Activated CD4-positive, alpha-beta T cell treated with anti-CD3 and anti-CD28 coated beads, Interleukin-2, amount 10 ng/mL, durations not matched to agents 7 days and 5 days (primary cell): ENCODE measurements at places on chromosomes 7 and 10. TPM values are rescaled to one million over a fixed set of nuclear protein-coding genes. Genes with fewer than 3 reads are reported as not detected.
A peak's percentile ranks its signal among the peaks of the same experiment; 100 is the strongest.

- peak overlapping the region; percentile 19 for H3K27ac ChIP-seq
- no peaks in the 10 kb centered on the region for H3K36me3 ChIP-seq
- no peak for DNase-seq
- no peak overlapping the region for H3K4me3 ChIP-seq
- H3K4me1 ChIP-seq = no peaks in the 10 kb centered on the region
Observed at GRCh38 chr10:124249196-124249595, 155.8 kb upstream of the CHST15 start.

GRCh38 chr10:34576797-34577196, 238.3 kb downstream of the PARD3 start:
- H3K36me3 ChIP-seq = no peaks in the 10 kb centered on the region
- H3K4me1 ChIP-seq = no peaks in the 10 kb centered on the region
- no peak overlapping the region for H3K4me3 ChIP-seq
- no peaks in the 10 kb centered on the region for H3K27me3 ChIP-seq
- no peak for DNase-seq
- H3K27ac ChIP-seq = no peak overlapping the region

DNA sequence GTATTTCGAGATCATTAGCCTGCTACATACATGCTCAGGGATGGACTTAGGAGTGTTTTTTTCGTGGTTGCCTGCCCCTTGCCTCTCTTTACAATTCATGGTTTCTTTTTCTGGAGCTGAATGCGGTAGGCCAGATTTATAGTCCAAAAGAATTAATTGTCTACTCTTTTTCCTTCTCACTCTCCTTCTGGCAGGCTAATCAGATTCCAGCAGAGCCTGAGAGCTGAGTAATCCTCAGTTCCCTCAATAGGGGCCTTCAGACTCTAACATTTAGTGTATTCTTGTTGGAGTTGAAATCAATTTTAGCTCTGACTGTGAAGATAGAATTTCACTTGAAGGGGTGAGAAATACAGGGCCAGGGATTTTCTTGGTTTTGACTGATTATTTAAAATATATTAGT, 16.4 kb downstream of the SORCS3 start:
- peaks cover 12% of the 10 kb centered on the region for H3K27me3 ChIP-seq
- no peaks in the 10 kb centered on the region for H3K4me1 ChIP-seq
- no peak for DNase-seq

- H3K4me3 ChIP-seq = no peak overlapping the region
- H3K27me3 ChIP-seq = no peaks in the 10 kb centered on the region
Observed at GRCh38 chr10:69406302-69406811, 10.4 kb downstream of the TACR2 start.

DNA sequence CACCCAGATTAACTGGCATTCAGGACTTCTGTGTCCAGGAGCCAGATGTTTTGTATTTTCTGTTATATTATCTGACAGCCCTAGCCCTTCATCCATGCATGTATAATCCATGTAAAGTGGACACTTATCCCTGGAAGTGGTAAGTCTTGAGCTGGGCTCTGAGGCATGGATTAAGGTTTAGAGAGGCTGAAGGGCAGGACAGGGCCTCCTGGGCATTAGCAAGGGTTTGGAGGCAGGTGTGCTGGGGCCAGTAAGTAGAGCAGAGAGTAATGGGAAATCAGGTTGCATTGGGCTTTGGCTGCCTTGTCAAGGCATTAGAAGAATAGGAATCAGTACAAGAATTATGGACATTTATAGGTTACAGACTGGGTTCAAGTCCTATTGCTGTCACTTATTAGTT, 138.0 kb downstream of the DYNC1I1 start:
- no peaks in the 10 kb centered on the region for H3K4me1 ChIP-seq
- H3K27ac ChIP-seq = no peak overlapping the region
- H3K4me3 ChIP-seq = no peak overlapping the region
- H3K27me3 ChIP-seq = peaks cover 20% of the 10 kb centered on the region
- DNase-seq = no peak

GRCh38 chr10:125095776-125096175, 64.6 kb downstream of the CTBP2 start:
- H3K36me3 ChIP-seq = no peaks in the 10 kb centered on the region
- peaks cover 2% of the 10 kb centered on the region for H3K27me3 ChIP-seq
- DNase-seq = no peak
- no peak overlapping the region for H3K4me3 ChIP-seq
- no peak overlapping the region for H3K27ac ChIP-seq
- H3K4me1 ChIP-seq = no peaks in the 10 kb centered on the region

- no peaks in the 10 kb centered on the region for H3K4me1 ChIP-seq
- H3K36me3 ChIP-seq = no peaks in the 10 kb centered on the region
- no peak overlapping the region for H3K4me3 ChIP-seq
- H3K27me3 ChIP-seq = no peaks in the 10 kb centered on the region
Observed at GRCh38 chr7:15323550-15323949, 238.3 kb downstream of the AGMO start.

- peaks cover 34% of the 10 kb centered on the region for H3K36me3 ChIP-seq
- DNase-seq = no peak
- no peak overlapping the region for H3K4me3 ChIP-seq
- H3K27ac ChIP-seq = peak overlapping the region; percentile 41
- H3K4me1 ChIP-seq = peaks cover 17% of the 10 kb centered on the region
Observed at GRCh38 chr10:119360181-119360921, 153.0 kb downstream of the GRK5 start.

GRCh38 chr10:61903928-61904344, 2.4 kb downstream of the ARID5B start:
- no peaks in the 10 kb centered on the region for H3K27me3 ChIP-seq
- H3K4me3 ChIP-seq = peak overlapping the region; percentile 97
- H3K4me1 ChIP-seq = peaks cover 43% of the 10 kb centered on the region
- H3K27ac ChIP-seq = peak overlapping the region; percentile 100
- no peak for DNase-seq

DNA sequence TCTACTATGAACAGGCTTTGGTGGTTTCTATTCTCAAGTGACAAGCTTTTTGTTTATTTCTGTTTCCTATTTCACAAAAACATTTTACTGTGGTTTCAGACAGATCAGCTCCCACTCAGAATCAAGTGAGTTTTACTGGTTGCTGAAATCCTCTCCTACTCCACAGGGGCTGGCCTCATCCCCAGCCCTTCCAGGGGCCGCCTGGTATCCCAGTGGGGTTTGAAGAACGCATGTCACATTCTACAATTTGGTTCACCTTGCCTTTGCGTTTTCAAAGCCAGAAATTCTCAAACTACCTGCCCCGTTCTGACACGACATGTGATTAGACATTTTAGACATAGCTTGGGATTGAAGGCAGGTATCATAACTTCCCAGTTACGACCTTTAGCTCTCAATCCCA, 160.9 kb upstream of the AGK start:
- no peaks in the 10 kb centered on the region for H3K4me1 ChIP-seq
- H3K4me3 ChIP-seq = no peak overlapping the region
- DNase-seq = no peak
- no peaks in the 10 kb centered on the region for H3K27me3 ChIP-seq
- H3K36me3 ChIP-seq = no peaks in the 10 kb centered on the region
- no peak overlapping the region for H3K27ac ChIP-seq

GRCh38 chr7:140402178-140402835, 1.6 kb upstream of the RAB19 start:
- peaks cover 6% of the 10 kb centered on the region for H3K36me3 ChIP-seq
- no peak for DNase-seq
- peaks cover 49% of the 10 kb centered on the region for H3K4me1 ChIP-seq
- peak overlapping the region; percentile 92 for H3K4me3 ChIP-seq

DNA sequence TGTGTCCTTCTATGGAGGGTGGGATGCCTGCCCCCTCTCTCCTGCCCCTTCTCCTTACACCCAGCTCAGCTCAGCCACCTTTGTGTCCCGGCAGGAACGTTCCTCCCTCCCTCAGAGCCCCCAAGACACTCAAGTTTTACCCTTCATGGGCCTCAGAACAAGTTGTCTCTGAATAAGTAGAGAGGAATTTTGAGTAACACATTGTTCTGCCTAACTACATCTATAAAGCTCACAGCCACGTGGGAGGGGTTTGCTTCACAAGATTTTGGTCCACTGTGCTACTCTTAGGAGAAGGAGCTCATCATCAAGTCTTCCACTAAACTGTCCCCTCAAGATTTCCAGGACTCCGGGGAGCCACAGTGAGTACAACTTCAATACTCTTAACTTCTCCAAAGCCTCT, 51.6 kb upstream of the ZNF32 start:
- no peaks in the 10 kb centered on the region for H3K36me3 ChIP-seq
- H3K4me3 ChIP-seq = no peak overlapping the region
- no peak for DNase-seq
- H3K4me1 ChIP-seq = no peaks in the 10 kb centered on the region
- H3K27me3 ChIP-seq = no peaks in the 10 kb centered on the region

- DNase-seq = no peak
- H3K4me1 ChIP-seq = no peaks in the 10 kb centered on the region
- no peak overlapping the region for H3K4me3 ChIP-seq
- no peaks in the 10 kb centered on the region for H3K36me3 ChIP-seq
Observed at GRCh38 chr7:88280801-88281200, 25.9 kb downstream of the STEAP4 start.

GRCh38 chr7:101820703-101821102, 3.3 kb downstream of the CUX1 start:
- no peak overlapping the region for H3K4me3 ChIP-seq
- H3K36me3 ChIP-seq = no peaks in the 10 kb centered on the region
- H3K27ac ChIP-seq = no peak overlapping the region
- peaks cover 15% of the 10 kb centered on the region for H3K27me3 ChIP-seq
- H3K4me1 ChIP-seq = peaks cover 8% of the 10 kb centered on the region

- no peaks in the 10 kb centered on the region for H3K27me3 ChIP-seq
- no peak for DNase-seq
- H3K27ac ChIP-seq = no peak overlapping the region
- H3K4me3 ChIP-seq = no peak overlapping the region
- no peaks in the 10 kb centered on the region for H3K4me1 ChIP-seq
Observed at GRCh38 chr7:135862586-135863340, 114.2 kb upstream of the FAM180A start.

GRCh38 chr10:7027913-7028808, 382.7 kb downstream of the SFMBT2 start:
- no peak overlapping the region for H3K4me3 ChIP-seq
- peaks cover 20% of the 10 kb centered on the region for H3K4me1 ChIP-seq
- no peak overlapping the region for H3K27ac ChIP-seq
- H3K27me3 ChIP-seq = no peaks in the 10 kb centered on the region

DNA sequence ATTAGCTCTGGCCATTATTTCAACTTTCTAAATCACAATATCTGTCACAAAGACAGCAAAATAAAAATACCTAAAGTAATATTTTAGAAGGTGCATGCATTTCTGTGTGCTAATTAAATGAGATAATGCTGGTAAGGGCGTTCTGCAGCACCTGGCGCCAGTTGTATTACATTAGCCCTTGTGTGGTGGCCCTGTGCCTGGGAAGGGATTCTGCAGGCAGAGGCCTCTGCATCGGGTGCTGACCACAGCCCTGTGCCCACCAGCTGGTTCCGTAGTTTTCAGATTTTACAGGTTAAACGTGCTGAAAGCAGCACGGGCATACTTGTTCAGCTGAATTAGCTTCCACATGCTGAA, 157.7 kb upstream of the PRKCQ start:
- no peak overlapping the region for H3K27ac ChIP-seq
- no peak for DNase-seq
- H3K27me3 ChIP-seq = peaks cover 40% of the 10 kb centered on the region
- H3K4me1 ChIP-seq = no peaks in the 10 kb centered on the region

TRPV5 gene
- not detected for total RNA-seq

ANKRD61 gene
- not detected for total RNA-seq

PPP1R3C gene
- not detected for total RNA-seq

ADCY1 gene
- 1.5 TPM for total RNA-seq

WDR86 gene
- 0.77 TPM for total RNA-seq

OGDHL gene
- not detected for total RNA-seq

TMEM184A gene
- total RNA-seq = not detected

DMBT1 gene
- total RNA-seq = not detected

DCLRE1A gene
- total RNA-seq = 12.7 TPM

SRRM3 gene
- not detected for total RNA-seq

SEMA3D gene
- total RNA-seq = not detected
